ENCODE measurements at places on chromosomes 1 and 21.
A peak's percentile ranks its signal among the peaks of the same experiment; 100 is the strongest.

- DNase-seq, result no peak
Measured at GRCh38 chr21:19013916-19014315, 610.3 kb upstream of the TMPRSS15 start.

- DNase-seq, result no peak
Measured at GRCh38 chr1:24111996-24112779, at the start of gene MYOM3. MYOM3 (minus strand) TSS chr1:24112135; CDS start chr1:24108636, 3,499 bp downstream.

- DNase-seq, result no peak
Measured at GRCh38 chr1:203048555-203049051, 22.3 kb downstream of the PPFIA4 start.

DNA sequence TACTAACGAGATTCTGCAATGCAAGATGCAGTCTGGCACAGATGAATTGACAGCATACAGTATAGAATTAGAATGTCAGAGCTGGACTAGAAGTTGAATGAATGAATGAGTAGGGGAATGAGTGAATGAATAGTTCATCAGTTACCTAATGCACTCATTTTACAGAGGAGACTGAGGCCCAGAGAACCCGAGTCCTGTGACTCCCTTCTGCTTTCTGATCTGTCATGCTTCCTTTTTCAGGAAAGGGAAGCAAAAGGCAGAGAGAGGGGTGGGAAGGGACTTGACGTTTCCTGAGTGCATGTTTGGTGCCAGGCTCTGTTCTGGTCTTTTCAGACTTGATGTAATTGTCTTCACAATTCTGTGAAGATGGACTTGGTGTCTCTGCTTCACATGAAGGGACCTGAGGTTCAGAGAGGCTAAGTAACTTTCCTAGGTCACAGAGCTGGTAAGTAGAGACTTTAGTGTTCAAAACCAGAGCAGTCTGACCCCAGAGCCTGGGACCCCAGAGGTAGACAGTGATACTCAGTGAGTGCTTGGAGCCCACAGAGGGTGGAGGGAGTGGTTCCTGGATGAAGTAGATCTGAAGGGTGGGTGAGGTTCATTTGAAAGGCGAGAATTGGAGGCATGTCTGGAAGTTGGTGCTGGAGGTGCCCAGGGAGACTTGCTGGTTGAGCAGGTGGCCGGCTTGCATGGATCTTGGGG lies 8.0 kb upstream of the MEX3A start:
- DNase-seq, result no peak

GRCh38 chr1:115317101-115318012 lies 20.7 kb downstream of the NGF start:
- peak; percentile 91 for DNase-seq

DNA sequence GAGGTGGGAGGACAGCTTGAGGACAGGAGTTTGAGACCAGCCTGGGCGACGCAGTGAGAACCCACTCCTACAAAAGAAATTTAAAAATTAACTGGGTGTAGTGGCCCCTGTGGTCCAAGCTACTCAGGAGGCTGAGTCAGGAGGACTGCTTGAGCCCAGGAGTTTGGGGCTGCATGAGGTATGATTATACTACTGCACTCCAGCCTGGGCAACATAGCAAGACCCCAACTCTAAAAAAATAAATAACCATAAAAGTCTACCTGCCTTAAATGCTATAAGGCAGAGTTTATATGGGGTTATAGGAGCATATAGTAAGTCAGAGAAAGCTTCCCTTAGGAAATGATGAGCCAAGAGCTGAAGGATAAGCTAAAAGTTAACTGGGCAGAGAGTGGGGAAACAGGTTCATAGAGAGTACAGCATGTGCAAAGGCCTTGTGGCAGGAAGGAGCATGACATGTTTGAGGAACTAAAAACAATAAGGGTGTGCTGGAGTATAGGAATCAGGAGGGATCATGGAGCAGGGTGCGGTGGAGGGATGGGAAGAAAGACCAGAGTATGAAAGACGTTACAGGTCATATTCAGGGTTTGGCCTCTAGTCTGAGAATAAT lies 68.3 kb downstream of the ADSS2 start:
- no peak for DNase-seq

GRCh38 chr1:25744140-25744581 lies 55.8 kb upstream of the SELENON start:
- DNase-seq, result peak; percentile 43

DNA sequence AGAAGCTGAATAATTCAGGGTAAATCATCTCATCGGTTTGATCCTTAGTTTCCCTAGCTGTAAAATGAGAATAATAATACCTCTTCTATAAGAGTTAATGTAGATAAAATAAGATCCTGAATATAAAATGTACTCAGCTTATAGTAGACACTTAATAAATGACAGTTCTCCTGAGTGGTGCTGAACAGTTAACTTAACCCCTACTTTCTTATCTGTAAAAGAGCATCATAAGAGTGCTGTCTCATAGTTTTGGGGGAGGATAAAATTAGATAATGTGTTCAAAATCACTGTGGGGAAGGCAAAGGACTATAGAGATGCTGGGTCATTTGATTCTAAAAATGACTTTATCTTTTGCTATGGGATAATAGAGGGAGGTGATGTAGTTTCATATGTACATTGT lies 593 bp downstream of the C8A start:
- no peak for DNase-seq

DNA sequence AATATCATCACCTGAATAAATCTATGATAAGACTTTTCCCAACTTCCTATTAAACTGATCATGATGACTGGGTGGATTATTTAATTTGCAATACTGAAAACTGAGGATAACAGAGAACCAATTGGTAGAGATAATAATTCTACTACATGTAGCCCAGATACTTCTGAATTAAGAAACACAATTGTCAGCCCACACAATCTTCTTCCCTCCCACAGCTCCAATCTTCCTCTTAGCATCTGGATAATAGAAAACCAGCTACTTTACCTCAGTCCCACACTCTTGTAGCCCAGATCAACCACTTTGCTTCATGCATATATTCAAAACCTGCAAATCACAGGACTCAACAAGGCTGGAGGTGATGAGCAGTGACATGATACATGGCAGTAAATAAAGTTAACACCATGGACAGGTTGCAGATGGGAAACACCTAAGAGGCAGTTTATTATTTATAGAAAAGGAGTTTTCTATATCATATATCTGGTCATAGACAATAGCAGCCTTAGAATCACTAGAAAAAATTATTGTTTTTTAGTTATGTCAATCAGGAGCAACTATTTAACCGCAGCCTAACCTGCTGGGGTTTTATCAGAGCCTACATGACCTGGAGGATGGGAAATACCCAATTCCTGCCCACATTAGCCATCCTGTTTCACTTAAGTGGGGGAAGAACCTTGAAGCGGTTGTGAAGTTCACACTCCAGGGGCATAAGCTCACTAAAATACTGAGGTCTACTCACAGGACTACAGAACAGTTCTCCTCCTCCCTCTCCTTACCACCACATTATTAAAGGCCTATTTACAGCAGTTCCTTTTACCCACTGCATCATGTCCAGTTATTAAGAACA lies 16.7 kb downstream of the FRRS1 start:
- DNase-seq, result no peak

GRCh38 chr1:31511848-31512615 lies 64.3 kb upstream of the TINAGL1 start:
- no peak for DNase-seq

- DNase-seq, result no peak
Measured at GRCh38 chr1:100575406-100575805, 37.5 kb downstream of the GPR88 start.

DNA sequence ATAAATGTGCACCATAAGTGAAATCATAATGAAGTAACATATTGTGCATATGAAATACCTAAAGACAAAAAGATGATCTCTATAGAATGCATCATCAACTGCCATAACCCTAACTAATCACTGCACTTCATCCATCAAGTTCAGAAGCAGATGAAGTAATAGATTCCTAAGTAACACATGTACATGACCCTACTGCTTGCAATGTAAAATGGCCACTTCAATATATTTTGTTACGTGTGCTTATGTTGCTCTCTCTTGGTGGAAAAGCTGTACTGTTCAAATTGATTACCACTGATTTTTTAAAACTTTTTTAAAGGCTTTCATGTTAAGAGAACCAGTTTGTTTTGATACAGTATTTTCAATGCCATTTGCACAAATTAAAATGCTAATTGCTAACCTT lies 141.8 kb downstream of the TTLL7 start:
- no peak for DNase-seq

DNA sequence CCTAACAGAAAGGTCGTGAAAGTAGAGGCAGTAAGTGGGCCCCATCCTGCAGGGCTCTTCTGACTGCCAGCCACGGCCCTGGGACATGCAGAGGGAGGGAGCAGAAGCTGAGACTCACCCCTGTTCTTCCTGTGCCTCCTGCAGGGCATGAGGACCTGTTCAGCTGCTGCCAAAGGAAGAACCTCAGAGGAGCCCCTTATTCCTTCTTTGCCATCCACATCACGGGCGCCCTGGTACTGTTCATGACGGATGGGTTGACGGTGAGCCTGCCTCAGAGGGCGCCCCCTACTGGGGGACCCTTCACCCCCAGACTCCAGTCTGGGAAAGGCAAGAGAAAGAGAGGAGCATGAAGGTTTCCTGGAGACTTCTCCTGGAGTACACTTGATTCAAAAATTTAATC lies 47.1 kb downstream of the ELK4 start:
- DNase-seq, result no peak

DNA sequence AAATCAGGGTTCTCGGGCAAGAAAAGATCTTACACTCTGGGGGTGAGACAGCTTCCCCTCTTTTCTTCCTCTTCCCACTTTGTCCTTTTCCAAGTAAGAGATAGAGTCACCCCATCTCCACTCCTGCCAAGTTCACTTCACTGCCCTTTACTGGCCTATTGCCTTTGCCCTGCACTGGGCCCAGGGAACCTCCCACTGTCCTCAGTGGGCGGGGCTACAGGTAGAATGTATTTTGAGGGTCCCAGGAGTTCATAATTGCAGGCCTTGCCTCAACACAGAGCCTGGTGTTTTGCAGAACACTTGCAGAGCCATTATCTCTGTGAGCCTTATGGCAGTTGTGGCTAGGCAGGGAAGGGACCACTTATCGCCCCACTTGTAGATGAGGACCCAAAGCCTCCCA lies 3.3 kb downstream of the AMPD2 start:
- no peak for DNase-seq

GRCh38 chr1:162324396-162324795 lies 52.3 kb downstream of the SPATA46 start:
- DNase-seq, result no peak

- no peak for DNase-seq
Measured at GRCh38 chr1:112536561-112536960, 27.8 kb downstream of the WNT2B start.

DNA sequence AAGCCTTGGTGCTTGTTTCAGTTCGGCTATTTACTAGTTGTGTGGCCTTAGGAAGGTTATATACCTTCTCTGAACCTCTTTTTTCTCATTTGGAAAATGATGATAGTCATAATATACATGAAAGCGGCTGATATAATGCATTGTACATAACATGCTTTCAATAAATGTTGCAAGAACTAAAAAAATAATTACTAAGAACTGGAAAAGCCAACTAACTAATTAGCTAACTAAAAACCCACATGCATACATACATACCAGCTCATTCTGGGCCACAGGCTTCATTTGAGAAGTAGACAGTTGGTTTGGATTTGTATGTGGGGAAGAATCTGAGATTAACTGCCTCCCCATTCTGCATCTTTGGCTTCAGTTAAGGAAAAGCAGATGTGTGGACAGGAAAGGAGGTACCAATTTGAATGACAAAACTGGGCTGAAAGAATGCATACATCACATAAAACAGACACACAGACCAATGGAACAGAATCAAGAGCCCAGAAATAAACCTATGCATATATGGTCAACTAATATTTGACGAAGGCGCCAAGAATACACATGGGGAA lies 217.9 kb downstream of the TM2D1 start:
- no peak for DNase-seq

DNA sequence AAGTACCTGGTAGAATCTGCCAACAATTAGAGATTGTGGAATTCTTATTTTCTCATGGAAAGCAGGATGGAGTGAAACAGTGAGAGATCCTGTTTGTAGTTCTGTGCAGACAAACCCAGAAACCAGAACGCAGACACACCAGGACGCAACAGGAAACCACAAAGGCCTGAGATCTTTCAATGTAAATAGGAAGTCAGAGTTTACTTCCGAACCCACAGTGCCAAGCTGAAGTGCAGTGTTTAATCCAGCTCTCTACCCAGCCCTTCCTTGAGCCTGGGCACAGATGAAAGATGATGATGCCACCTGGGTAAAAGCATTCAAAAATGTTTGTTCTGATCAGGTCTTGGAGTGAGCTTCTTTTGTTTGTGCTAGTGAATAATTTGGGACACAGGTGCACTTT lies 244.2 kb upstream of the HOOK1 start:
- peak; percentile 50 for DNase-seq

DNA sequence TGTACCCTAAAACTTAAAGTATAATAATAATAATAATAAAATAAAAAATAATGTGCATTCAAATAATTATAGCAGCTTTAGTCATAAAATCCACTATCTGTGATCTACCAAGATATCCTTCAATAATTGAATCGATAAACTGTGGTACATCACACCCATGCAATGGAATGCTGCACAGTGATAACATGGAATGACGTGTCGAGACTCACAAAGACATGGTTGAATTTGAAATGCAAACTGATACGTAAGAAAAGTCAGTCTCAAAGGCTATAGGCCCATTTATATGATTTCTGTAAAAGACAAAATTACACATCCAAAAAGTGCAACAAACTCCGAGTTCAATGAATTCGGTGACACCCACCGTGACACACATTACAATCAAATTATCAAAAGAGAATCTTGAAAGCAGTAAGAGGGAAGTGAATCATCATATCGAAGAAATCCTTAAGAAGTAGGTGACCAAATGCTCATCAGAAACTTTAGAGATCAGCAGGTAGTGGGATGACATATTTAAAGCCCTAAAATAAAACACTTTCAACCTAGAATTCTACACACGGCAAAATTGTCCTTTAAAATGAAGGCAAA lies 5.2 kb upstream of the SPRR2E start:
- DNase-seq, result no peak

DNA sequence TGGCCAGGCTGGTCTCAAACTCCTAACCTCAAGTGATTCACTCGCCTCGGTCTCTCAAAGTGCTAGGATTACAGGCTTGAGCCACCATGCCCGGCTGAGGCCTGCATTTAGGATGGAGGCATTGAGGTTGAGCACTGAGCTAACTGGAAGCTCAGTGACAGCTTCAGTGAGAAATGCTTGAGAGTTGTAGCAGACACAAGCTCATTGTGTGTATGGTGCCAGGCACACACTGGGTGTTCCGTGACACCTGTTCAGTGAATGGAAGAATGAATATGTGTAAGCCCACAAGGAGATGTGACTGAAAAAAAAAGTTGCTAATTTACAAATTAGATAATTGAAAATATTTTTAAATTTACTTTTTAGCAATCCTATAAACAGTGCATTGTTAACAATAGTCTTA lies 21.8 kb downstream of the LURAP1 start:
- no peak for DNase-seq

- no peak for DNase-seq
Measured at GRCh38 chr1:112798292-112798691, 83.2 kb upstream of the PPM1J start.

DNA sequence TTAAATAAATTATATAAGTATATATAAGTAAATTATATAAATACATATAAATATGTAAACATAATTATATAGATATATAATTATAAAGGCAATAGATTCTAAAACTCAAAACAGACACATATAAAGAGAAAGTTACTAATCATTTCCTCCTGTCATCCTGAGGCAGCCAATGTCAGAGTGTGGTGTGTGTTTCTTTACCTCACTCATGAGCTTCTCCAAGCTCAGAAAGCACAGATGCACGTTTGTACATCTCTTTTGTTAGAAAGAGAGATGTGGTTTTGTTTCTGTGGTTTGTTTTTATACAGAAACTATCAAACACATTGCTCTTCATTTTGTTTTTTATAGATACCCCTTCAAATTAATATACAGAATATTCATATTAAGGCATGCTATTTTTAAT lies 594.8 kb downstream of the USP25 start:
- DNase-seq, result no peak
